ENCODE measurements at places on chromosomes 16 and 17. TPM values are rescaled to one million over a fixed set of nuclear protein-coding genes. Genes with fewer than 3 reads are reported as not detected.

DNA sequence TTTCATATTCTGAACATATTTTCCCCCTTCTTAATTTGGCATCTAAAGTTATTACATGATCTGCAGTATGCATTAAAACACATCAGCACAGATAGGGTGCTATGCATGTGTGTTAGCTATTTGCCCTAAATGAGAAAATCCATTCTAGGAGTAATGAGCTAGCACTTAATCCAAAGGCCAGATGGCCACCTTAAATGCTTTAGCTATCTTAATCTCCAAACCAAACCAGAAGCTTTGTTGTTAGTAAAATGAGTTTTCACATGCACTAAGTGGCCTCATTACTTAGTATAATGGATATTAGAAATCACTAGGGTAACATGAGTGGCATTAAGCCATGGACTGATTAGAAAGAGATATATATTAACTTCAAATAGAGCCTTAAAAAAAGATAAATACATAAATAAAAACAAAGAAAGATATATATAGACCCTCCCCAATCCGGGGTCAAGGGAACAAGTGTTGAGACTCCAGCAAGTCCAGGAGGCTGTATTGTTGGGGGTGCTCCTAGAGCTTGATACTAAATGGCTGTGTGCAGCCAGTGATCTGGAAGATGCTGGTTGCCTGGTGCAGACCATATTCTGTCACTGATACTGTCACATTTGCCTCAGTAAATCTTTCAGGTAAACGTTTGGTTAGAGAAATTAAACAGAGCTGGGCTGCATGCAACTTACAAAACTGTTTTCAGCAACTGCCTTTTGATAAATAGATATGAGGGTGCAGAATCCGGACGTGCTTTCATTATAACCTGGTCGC, 67.3 kb downstream of the MYH10 start:
- H3K4me3 ChIP-seq, result no peak overlapping the region
- no peaks in the 10 kb centered on the region for H3K27me3 ChIP-seq
- peaks cover 33% of the 10 kb centered on the region for H3K36me3 ChIP-seq
- peak overlapping the region; percentile 6 for H3K27ac ChIP-seq
- peaks cover 16% of the 10 kb centered on the region for H3K4me1 ChIP-seq

DNA sequence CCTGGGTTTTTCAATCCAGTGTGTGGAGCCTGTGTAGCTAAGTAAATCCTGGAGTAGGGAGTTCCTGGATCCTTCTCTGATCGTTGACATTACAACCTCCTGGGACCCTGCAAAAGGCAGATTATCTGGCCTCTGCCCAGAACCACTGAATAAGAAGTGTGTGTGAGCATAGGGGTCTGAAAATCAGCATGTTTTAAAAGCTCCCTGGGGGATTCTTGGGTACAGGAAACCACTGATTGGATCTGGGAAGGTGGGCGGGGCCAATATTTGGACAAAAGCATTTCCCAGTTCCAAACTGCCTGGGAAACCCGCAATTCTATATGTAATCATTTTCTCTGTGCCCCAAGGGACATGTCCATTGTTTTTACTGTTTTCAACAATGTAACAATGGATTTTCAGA, 27.2 kb upstream of the BEAN1 start:
- no peak for DNase-seq
- H3K4me1 ChIP-seq, result peaks cover 11% of the 10 kb centered on the region
- no peak overlapping the region for H3K27ac ChIP-seq
- no peaks in the 10 kb centered on the region for H3K27me3 ChIP-seq

- no peak overlapping the region for H3K4me3 ChIP-seq
- no peaks in the 10 kb centered on the region for H3K36me3 ChIP-seq
- peaks cover 12% of the 10 kb centered on the region for H3K27me3 ChIP-seq
- no peaks in the 10 kb centered on the region for H3K4me1 ChIP-seq
- no peak overlapping the region for H3K27ac ChIP-seq
These were observed 129.6 kb upstream of the CDH13 start for GRCh38 chr16:82497139-82497538.

- H3K36me3 ChIP-seq, result no peaks in the 10 kb centered on the region
- H3K4me3 ChIP-seq, result peak overlapping the region; percentile 81
- no peak for DNase-seq
- H3K27ac ChIP-seq, result peak overlapping the region; percentile 76
- H3K27me3 ChIP-seq, result no peaks in the 10 kb centered on the region
These were observed 2.6 kb downstream of the PCGF2 start for GRCh38 chr17:38745545-38745944.

- DNase-seq, result no peak
- no peak overlapping the region for H3K4me3 ChIP-seq
- no peak overlapping the region for H3K27ac ChIP-seq
- H3K4me1 ChIP-seq, result no peaks in the 10 kb centered on the region
- H3K36me3 ChIP-seq, result no peaks in the 10 kb centered on the region
These were observed 200.5 kb upstream of the ASIC2 start for GRCh38 chr17:33493566-33493965.

GRCh38 chr16:66229651-66230050, 136.8 kb upstream of the CDH5 start:
- H3K36me3 ChIP-seq, result no peaks in the 10 kb centered on the region
- no peak overlapping the region for H3K4me3 ChIP-seq
- DNase-seq, result no peak
- H3K27ac ChIP-seq, result no peak overlapping the region
- peaks cover 16% of the 10 kb centered on the region for H3K4me1 ChIP-seq
- H3K27me3 ChIP-seq, result peaks cover 9% of the 10 kb centered on the region

Gene G6PC1
- total RNA-seq, result not detected
